Glutamatergic neuron (in vitro differentiated cells): ENCODE measurements at places on chromosomes 16 and 17.
A peak's percentile ranks its signal among the peaks of the same experiment; 100 is the strongest.

DNA sequence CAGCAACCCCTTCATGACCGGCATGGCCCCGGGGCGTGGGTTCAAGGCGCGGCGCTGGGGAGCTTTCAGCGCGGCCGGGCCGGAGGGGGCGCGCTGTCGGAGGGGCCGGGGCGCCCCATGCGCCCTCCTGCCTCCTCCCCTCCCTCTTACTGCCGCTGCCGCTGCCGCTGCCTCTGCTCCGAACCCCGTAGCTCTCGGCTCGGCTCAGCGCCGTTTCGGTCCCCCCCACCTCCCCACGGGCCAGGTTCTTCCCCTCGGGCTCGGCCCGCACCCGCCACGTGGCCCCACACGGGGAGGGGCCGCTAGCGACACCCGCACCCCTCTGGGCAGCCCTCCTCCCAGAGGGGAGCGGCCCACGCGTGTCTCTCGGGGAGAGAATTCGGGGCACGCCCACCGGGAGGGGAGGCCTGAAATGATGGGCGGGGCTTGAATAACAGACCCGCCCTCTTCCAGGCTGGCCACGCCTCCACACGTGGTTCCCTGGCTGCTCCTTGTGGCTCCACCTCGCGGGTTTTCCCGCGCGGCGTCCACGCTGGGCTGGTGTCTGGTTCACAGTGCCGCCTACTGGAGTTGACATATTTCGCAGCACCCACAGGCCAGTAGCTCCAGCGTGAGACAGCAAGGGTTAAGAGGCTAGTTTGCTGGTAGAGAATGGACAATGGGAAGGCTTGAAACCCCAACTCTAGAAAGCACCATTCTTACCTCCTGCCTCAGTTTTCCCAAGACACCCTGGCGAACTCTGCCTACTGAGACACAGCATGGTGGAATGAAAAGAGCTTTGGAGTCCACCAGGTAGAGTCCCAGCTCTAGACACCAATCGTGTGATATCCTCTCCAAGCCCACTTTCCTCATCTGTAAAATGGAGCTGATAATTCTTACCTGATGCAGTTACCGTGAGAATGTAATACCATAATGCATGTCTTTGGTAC lies at the start of gene KCNH4:
Gene KCNH4 (minus strand): TSS at position 221 of the 929 bp plus-strand sequence. CDS start 197 bp downstream, at position 24.
- DNase-seq, result peak; percentile 82
- H3K4me3 ChIP-seq, result peak within 1 kb of the TSS; percentile 63
- H3K4me1 ChIP-seq, result peaks cover 11% of the 10 kb centered on the region

DNA sequence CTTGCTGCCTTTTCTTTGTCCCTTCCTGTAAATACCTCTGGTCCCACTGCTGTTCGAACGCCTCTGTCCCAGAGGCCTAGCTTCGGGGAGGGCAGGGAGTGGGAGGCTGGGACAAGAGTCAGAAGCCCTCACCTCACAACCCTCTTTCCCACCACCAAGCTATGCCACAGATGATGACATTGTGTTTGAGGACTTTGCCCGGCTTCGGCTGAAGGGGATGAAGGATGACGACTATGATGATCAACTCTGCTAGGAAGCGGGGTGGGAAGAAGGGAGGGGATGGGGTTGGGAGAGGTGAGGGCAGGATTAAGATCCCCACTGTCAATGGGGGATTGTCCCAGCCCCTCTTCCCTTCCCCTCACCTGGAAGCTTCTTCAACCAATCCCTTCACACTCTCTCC lies 10.4 kb downstream of the ARRB2 start:
- peaks cover 7% of the 10 kb centered on the region for H3K27me3 ChIP-seq
- DNase-seq, result no peak
- peaks cover 5% of the 10 kb centered on the region for H3K4me1 ChIP-seq
- H3K4me3 ChIP-seq, result no peak overlapping the region
- H3K27ac ChIP-seq, result no peak overlapping the region

DNA sequence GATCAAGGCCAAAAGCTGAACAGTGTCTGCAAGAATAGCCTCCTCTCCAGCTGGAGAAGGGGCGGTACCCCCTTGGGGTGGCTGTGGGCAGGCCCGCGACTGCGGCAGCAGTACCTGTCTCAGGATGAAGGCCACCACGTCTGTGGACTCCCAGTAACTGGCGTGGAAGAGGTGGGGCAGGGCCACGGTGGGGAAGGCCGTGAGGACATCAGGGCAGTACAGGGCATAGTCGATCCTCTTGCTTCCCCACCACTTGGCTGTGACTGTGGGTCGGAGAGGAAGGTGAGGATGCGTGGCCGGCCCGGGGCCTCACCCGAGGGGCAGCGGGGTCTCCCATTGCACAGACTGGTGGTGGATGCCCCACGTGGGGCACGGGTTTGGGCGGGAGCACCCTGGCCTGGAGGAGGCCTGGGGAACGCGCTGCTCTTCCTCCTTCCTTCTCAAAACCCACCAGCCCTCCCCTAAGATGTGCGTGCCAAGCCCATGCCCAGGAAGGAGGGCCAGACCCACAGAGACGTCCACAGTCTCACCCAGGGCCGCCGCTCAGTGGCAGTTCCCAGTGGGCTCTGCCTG lies 26.0 kb downstream of the PIMREG start:
- H3K36me3 ChIP-seq, result peaks cover 17% of the 10 kb centered on the region
- peaks cover 7% of the 10 kb centered on the region for H3K4me1 ChIP-seq
- H3K4me3 ChIP-seq, result no peak overlapping the region
- no peak overlapping the region for H3K27ac ChIP-seq

GRCh38 chr17:35368081-35368830 lies 5.2 kb downstream of the SLFN11 start:
- H3K27me3 ChIP-seq, result peaks cover 13% of the 10 kb centered on the region
- no peak overlapping the region for H3K27ac ChIP-seq
- H3K4me1 ChIP-seq, result no peaks in the 10 kb centered on the region
- H3K36me3 ChIP-seq, result peaks cover 4% of the 10 kb centered on the region
- DNase-seq, result no peak
- H3K4me3 ChIP-seq, result no peak overlapping the region

- DNase-seq, result no peak
- H3K27ac ChIP-seq, result no peak overlapping the region
Observed at GRCh38 chr16:52718046-52718445, 171.1 kb upstream of the TOX3 start.

DNA sequence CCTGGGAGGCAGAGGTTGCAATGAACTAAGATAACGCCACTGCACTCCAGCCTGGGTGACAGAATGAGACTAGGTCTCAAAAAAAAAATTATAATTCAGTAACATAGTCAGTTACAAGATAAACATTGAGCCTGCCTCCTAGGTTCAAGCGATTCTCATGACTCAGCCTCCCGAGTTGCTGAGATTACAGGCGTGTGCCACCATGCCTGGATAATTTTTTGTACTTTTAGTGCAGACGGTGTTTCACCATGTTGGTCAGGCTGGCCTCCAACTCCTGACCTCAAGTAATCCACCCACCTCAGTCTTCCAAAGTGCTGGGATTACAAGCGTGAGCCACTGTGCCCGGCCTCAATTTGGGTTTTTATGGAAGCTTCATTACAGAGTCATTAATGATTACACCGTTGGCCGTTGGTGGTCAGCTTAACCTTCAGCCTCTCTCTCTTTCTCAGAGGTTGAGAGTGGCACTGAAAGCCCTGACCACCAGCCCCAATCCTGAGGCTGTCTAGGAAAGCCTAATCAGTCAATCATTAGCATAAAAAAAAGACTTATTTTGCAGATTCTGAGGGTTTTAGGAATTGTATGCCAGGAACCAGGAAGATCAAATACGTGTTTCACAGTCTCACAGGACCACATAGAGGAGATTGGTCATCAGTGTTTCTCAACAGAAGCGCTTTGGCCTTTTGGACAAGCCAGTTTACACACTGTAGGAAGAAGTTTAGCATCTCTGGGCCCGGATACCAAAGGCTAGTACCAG lies 1.3 kb upstream of the LRRC37A3 start:
- no peaks in the 10 kb centered on the region for H3K27me3 ChIP-seq
- DNase-seq, result no peak
- H3K4me3 ChIP-seq, result peak overlapping the region; percentile 82
- no peaks in the 10 kb centered on the region for H3K4me1 ChIP-seq

- peak; percentile 92 for DNase-seq
- peak within 1 kb of the TSS; percentile 98 for H3K27ac ChIP-seq
- peaks cover 35% of the 10 kb centered on the region for H3K4me1 ChIP-seq
- peak within 1 kb of the TSS; percentile 98 for H3K4me3 ChIP-seq
Observed at GRCh38 chr16:81444448-81445121, at the start of gene CMIP. Gene CMIP (plus strand): TSS chr16:81444808.

DNA sequence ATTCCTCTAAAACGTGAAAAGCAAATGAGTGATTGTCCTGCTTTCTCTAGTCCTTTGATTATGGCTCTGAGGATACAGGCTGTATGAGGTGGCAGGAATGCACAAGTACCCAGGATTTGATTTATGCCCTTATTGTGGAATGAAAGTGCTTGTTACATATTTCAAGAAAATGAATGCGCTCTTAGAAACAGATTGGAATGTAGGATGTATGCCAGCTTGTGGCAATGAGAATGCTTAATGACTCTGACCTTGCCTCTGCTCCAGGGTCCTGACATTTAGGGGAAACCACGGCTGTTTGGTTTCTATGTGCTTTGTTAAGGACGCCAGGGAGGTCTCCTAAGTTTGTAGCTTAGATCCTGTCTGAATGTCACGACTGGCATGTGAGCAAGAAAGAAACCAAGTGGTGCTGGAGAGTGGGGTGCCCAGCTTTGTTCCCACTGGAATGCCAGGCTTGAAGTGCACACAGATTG lies 22.0 kb downstream of the PRCD start:
- DNase-seq, result no peak
- H3K27ac ChIP-seq, result no peak overlapping the region
- peaks cover 11% of the 10 kb centered on the region for H3K27me3 ChIP-seq

- DNase-seq, result no peak
- H3K4me1 ChIP-seq, result no peaks in the 10 kb centered on the region
- H3K27ac ChIP-seq, result no peak overlapping the region
- no peak overlapping the region for H3K4me3 ChIP-seq
- peaks cover 4% of the 10 kb centered on the region for H3K27me3 ChIP-seq
- no peaks in the 10 kb centered on the region for H3K36me3 ChIP-seq
Observed at GRCh38 chr16:50910736-50911100, 168.8 kb downstream of the CYLD start.

DNA sequence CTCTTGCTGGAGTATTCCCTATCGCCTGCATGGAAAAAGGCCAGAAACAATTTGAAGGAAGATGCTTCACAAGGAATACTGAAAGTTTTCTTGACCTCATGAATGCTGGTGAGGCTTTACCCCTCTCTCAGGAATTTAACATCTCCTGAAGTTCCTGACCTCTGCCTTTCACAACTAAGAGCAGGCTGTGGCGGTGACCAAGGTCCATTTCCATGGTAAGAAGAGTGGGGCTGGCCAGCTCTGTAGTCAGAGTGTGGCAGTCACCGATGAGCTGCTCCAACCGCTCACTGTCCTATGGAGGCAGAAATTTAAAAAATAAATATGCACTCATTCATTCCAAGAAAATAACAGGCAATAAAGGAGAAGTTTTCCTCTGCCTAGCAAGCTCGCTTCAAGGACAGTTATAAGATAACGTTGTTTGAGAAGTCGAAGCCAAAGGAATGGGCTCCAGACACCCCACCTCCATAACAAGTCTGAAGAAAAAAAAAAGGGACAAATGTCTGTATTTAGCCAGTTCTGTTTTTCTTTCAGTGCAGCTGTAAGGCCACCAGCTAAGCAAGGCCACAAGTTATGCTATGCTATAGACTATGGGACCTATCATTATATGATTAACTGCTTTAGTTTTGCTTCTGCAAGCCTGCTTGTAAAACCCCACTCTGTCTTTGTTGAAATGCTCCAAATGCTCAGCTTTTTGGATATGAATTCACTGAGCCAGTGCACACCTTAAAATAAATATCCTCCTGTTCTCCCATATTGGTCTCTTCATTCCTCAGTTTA lies 6.0 kb upstream of the CCL4L2 start:
- H3K36me3 ChIP-seq, result no peaks in the 10 kb centered on the region
- H3K4me3 ChIP-seq, result no peak overlapping the region
- H3K4me1 ChIP-seq, result peaks cover 8% of the 10 kb centered on the region
- no peak for DNase-seq
- no peaks in the 10 kb centered on the region for H3K27me3 ChIP-seq

DNA sequence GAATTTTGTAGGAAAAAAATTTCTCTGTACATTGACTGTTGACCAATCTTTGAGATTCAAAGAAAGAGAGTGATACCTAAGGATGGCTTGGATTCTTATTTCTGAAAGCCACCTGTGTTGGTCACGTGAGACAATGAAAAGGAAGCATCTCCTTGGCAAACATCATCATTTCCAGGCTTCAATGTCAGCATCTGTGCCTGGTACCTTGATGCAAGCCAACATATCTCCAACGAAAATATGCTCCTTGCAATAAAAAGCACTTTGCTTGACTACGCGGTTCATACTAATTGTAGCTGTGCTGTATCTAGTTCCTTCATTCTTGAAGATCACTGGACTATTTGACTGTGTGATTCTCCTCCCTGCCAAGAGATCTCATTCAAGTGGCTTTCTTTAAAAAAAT lies 503.4 kb upstream of the PSMD7 start:
- no peak overlapping the region for H3K4me3 ChIP-seq
- H3K4me1 ChIP-seq, result peaks cover 32% of the 10 kb centered on the region
- H3K36me3 ChIP-seq, result no peaks in the 10 kb centered on the region

DNA sequence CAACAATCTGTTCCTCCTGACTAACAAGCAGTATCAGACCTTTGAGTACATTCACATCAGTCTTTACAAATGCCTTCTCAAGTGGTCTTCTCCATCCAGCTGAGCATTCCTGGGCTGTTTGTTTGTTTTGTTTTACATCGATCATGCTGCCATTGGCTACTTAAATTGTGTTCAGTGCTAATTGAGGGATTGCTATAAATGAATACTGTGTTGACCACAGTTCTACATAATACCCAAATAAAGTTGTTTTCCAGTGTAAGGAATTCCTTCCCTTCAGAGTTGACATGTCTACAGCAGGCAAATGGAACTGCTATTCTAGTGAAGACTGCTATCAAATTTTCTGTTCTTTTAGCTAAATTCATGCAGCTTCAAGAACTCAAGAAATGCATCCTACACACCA lies 3.2 kb downstream of the CDH8 start:
- H3K4me3 ChIP-seq, result no peak overlapping the region
- peaks cover 12% of the 10 kb centered on the region for H3K27me3 ChIP-seq
- no peak for DNase-seq
- no peaks in the 10 kb centered on the region for H3K36me3 ChIP-seq

DNA sequence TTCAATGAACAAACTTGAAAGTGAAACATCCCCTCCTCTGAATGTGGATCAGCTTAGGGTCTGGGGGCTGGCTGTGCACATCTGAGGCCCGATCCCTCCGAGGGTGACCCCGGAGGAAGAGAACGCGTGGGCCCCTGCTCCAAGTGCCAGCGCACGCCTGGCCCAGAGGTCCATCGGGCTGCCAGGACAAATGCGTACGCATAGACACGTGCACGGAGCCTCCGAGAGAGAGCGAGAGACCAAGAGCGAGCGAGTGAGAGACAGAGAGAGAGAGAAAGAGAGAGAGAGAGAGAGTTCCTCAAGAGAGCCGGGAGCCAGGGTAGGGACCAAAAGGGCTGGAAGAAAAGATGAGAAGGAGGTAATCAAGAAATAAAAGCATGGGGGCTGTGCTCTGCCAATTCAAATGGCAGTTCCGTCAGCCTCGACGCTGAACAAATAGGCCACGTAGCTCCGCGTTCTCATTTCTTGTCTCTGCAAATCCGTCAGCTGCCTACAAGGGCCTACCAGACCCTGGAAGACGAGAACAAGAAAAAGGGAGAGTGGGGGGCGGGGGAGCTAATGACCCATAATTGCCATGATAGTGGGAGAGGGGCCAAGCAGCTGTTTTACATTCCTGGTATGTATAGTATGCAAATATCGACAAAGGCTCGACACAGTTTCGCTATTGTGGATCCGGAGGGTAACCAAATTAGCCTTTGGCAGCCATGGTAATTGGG lies 435.3 kb upstream of the ZFHX3 start:
- peak overlapping the region; percentile 19 for H3K27ac ChIP-seq
- no peaks in the 10 kb centered on the region for H3K36me3 ChIP-seq
- peaks cover 4% of the 10 kb centered on the region for H3K27me3 ChIP-seq
- H3K4me3 ChIP-seq, result peak overlapping the region; percentile 31
